ENCODE measurements at places on chromosomes 5 and 9.

GRCh38 chr9:92920437-92920836, 26.9 kb upstream of the FGD3 start:
- no peak for DNase-seq

DNA sequence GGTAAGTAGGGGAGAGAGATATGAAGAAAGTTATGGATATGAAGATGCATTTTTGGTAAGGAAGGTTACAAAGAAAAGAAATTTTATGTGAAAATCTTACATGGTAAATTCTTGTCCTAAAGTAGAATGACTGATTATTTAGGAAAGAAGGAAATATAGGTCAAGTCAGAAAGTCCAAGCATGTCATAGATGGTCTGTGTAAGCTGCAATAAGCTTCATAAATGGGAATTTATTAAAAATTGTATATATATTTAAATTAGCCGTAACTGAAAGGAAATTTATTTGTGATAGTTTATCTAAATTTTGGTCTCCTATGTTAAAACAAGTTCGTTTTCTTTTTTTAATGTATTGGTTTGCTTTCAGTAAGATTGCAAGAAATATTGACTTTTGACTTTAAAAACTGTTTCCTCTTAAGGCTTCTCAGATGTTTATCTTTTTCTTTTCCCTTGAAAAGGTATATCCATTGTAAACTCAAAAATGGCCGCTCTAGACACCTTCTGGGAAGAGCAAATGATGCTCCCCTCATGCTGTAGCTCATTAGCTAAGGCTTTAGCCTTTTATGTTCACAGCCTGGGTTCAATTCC, 46.8 kb upstream of the HAPLN1 start:
- DNase-seq = no peak

GRCh38 chr5:93126634-93127033, 454.4 kb downstream of the NR2F1-AS1 start:
- DNase-seq = no peak

- no peak for DNase-seq
These were observed 9.7 kb upstream of the HK3 start for GRCh38 chr5:176908675-176909368.

DNA sequence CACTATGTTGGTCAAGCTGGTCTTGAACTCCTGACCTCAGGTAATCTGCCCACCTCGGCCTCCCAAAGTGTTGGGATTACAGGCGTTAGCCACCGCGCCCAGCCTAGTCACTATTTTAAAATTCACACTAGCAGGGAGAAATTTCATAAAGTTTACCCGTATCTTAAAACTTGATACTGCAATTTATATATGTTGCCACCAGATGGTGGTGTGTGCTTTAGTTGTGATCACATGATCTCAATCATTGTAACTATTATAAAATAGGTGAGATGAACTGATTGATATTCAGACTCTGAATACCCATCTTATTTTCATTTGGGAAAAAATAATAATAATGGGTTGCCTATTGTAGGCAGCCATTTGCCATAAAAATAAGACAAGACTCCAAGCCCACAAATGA, 1330.4 kb upstream of the WWC1 start:
- DNase-seq = no peak

- DNase-seq = no peak
These were observed 196.5 kb upstream of the TBCA start for GRCh38 chr5:77972469-77973252.

DNA sequence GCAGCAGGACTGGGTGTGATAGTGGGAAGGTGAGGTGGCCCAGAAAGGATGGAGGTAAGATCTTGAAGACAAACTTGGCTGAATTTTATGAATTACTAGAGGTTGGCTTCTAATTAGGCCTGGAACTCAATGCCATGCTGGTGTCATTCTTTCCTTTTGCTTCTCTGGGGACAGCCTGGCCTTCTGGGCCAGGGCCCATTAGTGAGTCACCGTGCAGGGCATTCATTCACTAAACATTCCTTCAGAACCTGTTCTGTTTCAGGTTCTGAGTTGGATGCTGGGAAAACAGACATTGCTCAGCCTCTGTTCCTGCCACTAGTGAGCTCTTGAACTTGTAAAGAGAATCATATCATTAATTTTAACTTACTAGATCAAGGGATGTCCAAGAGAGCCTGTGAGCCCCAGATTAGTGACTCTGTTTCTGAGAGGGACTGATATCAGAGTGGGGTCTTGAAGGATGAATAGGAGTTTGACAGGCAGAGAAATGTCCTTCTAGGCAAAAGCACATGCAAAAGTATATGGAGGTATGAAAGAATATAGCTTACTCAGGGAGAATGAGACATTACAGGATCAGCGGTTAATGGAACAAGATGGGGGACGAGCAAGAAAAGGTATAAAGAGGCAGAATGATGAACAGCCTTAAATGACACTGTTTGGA, 66.5 kb downstream of the LHX2 start:
- no peak for DNase-seq

GRCh38 chr9:35835766-35836165, 6.7 kb downstream of the TMEM8B start:
- DNase-seq = no peak

- no peak for DNase-seq
These were observed 4.2 kb upstream of the PSMD5 start for GRCh38 chr9:120846906-120847305.

GRCh38 chr9:122444041-122444733, 33.5 kb downstream of the OR1J1 start:
- DNase-seq = no peak

- no peak for DNase-seq
These were observed 357.8 kb downstream of the KDM4C start for GRCh38 chr9:7115606-7116005.

DNA sequence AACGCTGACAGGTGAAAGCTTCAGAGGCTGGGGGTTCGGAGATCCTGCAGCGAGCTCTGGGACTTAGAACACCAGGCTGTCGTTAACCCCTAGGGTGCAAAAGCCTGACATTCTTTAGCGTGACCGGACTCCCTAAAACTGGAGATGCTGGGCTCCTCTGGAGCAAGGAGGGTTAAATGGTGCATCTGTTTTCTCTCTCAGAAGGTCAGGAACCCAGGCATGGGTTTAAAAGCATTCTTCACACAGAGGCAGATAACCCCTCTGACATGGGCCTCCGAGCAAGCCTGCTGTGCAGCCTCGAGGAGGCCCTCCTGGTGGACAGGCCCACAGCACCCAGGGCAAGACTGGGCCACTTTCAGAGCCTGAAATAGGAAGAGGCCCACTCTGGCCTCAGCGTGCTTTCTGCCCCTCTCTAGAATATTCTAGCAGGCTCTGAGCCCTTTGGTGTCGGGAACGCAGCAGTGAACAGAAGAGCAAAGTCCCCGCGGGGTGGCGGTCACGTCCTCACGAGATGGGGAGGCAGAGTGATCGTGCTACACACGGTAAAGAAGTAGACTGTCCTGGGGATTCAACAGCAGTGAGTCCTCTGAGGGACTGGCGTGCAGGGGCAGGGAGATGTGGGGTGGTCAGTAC, 124.8 kb downstream of the COL23A1 start:
- no peak for DNase-seq
